Stimulated activated CD4-positive, alpha-beta T cell treated with anti-CD3 and anti-CD28 coated beads, Interleukin-1b, Interleukin-23, amount 100 ng/mL, for 48 hours (primary cell): ENCODE measurements at places on chromosomes 6 and 20.
A peak's percentile ranks its signal among the peaks of the same experiment; 100 is the strongest.

GRCh38 chr6:53691667-53692133 lies 26.1 kb upstream of the KLHL31 start:
- no peak for DNase-seq

DNA sequence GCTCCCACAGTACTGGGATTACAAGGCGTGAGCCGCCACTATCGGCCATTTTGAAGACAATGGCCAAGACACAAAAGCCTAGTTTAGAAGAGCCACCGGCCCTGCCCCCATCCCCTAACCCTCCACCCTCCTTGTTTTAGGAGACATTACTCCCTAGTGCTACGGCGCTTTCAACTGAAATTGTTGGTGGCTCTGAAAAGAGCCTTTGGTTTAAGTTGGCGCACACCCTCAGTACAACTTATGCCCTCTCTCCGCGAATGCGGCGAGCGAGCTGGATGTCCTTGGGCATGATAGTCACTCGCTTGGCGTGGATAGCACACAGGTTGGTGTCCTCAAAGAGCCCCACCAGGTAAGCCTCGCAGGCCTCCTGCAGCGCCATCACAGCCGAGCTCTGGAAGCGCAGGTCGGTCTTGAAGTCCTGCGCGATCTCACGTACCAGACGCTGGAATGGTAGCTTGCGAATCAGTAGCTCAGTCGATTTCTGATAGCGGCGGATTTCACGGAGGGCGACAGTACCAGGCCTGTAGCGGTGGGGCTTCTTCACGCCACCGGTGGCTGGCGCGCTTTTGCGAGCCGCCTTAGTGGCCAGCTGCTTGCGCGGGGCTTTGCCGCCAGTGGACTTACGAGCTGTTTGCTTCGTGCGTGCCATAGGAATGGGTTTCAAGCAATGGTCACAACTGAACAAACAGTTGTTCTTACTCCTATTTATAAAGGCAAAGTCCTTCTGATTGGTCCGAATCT lies 114.9 kb upstream of the BTN3A2 start:
- DNase-seq = peak; percentile 82

DNA sequence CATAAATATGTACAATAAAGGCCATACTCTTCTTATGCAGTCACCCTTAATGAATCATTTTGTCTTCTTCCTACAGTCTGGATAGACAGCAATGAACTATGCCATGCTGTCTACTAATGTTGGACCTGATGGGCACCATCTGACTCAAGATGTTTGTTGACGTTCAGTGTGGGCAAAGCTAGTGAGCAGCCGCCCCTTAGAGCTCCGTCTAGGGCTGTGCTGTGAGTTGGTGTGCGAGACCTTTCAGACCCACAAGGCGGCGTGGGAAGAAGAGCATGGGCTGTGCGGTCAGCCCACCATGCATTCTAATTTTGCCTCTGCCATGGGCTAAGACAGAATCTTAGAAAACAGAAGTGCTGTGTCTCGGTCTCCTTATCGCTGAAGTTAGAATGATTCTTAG lies 829.4 kb downstream of the QKI start:
- no peak for DNase-seq

DNA sequence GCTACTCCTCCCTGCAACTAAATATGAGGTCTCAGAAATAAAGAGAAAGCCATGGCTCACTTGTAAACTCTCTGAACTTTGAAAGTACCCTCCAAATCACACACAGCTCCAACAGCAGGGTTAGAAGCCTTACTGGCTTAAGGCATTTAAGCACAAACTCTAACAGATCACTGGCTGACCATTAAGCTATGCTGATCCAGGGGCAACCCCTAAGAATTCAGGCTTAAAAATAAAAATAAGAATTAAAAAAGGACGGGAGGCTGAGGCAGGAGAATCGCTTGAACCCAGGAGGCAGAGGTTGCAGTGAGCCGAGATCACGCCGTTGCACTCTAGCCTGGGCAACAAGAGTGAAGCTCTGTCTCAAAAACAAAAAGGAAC lies 21.8 kb downstream of the HLA-E start:
- DNase-seq = no peak

DNA sequence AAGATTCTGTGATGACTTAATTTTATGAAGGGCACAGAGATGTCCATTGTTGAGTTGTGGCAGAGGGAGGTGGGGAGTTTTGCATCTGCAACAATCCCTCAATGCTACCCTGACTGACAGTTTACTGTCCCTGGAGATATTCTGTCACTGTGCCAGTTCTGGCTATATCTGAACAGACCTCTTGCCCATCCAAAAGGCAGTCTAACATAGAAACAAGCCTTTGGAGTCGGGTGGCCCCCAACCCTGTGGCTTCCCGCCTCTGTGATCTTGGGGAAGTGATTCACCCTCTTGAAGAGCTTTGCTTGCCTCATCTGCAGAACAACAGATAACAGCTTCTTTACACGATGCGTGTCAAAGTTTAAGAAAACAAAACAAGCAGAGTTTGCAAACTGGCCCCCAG lies 3.8 kb upstream of the E2F1 start:
- peak; percentile 63 for DNase-seq

DNA sequence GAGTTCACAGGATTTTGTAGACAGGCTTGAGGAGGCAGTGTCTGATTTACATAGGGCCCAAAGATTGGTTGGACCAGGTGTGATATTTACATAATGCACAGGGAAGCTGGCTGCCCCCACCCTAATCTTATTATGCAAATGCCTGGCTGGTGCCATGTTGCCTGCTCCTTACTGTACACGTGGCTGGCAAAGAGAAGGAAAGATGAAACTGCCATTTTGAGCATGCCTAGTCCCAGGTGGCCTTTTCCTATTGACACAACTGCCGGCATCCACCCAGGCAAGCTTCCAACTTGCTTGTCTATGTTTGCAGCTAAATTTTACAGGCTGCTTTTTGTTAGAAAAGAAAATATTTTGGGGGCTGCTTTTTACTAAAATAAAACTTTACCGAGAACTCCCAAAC lies 174.6 kb downstream of the LMBRD1 start:
- no peak for DNase-seq

- no peak for DNase-seq
Measured at GRCh38 chr6:138691595-138692057, 81.9 kb upstream of the CCDC28A start.

DNA sequence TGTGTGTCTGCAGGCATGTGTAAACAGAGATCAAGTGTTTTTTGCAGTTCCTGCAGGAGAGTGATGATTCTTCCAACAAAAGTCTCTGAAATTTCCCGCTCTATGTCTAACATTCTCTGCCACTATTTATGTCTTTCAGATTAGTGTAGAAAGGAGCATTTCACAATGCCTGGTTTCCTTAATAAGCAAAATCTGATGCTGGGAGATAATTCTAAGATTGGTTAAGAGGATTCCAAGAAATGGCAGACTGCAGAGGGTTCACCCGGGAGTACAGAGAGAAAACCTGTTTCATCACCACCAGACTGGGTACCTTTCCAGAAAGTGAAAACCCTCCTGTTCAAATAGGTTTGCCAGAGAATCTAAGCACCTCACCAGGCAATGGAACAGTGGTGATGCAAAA lies 62.7 kb downstream of the FOXC1 start:
- no peak for DNase-seq

GRCh38 chr6:140774080-140774505 lies 1358.6 kb upstream of the GJE1 start:
- DNase-seq = no peak

- no peak for DNase-seq
Measured at GRCh38 chr6:107689951-107690642, 134.0 kb downstream of the SCML4 start.

- no peak for DNase-seq
Measured at GRCh38 chr20:14142171-14142570, 146.9 kb downstream of the MACROD2 start.

DNA sequence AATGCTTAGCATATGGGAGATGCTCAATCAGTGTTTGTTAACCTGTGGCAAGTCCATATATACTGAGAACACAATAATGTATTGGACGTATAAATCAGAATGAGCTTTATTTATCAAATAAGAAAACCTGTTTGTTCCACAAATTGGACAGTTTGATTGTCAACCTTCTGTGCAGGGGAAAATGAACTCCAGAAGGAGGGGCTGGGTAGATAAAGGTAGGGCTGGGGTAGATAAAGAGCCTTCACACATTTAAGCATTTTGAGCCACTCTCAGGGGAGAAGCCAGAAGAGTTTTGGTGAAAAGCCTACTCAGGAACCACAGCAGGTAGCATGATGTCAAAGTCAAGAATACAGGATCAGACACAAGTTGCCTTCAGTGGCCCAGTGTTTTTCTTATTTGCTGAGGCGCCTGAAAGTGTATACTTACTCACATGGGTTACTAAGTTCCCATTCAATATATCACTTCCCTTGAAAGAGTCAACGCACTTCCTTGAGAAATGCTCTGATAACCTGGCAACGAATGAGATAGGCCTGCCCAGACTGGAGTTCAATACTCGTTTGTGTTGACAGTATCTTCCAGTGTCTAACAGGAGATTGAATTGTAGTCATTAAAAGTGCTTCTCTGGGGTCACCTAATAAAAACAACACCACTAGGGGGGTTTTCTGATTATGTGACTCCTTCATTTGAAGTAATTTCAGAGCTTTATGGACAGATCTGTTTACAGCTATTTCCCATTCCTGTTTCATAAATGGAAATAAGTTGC lies 263.9 kb upstream of the CITED2 start:
- no peak for DNase-seq

DNA sequence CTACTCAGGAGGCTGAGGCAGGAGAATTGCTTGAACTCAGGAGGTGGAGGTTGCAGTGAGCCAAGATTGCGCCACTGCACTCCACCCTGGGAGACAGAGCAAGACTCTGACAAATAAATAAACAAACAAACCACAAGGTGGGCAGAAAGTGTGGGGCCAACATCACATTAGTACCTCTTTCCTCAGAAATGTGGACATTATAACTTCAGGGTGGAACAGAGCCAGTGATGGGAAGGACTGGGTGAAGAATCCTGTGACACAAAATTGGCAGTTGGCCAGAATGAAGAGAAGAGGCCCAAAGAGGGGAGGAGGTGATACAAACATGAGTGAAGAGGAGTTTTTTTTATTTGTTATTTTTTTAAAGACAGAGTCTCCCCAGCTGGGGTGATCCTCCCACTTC lies 50.6 kb downstream of the NUP153 start:
- DNase-seq = no peak

- peak; percentile 46 for DNase-seq
Measured at GRCh38 chr6:26607434-26608230, 10.9 kb downstream of the ABT1 start.

GRCh38 chr6:165605182-165605875 lies 57.7 kb downstream of the PDE10A start:
- DNase-seq = no peak
